Activated CD4-positive, CD25-positive, alpha-beta regulatory T cell treated with anti-CD3 and anti-CD28 coated beads, Interleukin-2, amount 50 U/mL, for 72 hours (primary cell): ENCODE measurements at places on chromosomes 1 and 21.

GRCh38 chr1:57079454-57080157 lies 113.8 kb upstream of the C8B start:
- no peak for DNase-seq

- DNase-seq, result no peak
These were observed 35.7 kb upstream of the DOCK7 start for GRCh38 chr1:62723883-62724282.

- no peak for DNase-seq
These were observed 7.2 kb upstream of the RNU1-1 start for GRCh38 chr1:16521288-16521583.

DNA sequence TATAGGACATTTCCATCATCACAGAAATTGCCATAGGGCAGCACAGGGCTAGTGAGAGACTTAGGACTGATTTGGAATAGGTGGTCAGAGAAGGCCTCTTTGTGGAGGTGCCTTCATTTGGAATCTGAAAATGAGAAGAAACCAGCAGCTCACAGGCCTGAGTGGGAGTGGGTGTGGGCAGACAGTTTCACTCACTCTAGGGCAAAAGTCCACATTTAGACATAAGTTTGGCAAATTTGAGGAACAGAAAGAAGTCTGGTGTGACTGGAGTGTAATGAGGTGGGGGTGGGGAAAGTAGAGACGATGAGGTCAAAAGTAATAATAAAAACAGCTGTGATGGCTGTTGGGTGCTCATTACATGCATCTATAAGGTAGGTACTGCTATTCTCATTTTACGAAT lies 22.4 kb upstream of the BCAR3 start:
- no peak for DNase-seq

DNA sequence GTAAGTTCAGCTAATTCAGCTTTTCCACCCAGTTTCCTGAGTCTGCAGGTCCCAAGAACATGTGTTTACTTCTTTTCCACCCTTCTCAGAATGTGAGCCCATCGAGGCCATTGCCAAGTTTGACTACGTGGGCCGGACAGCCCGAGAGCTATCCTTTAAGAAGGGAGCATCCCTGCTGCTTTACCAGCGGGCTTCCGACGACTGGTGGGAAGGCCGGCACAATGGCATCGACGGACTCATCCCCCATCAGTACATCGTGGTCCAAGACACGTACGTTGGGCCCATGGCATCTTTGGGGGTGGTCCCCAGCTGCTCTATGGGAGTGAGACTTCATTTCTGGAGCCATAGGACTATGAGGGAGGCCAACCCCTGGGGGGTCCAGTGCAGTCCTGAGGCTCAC lies 17.2 kb upstream of the IKBKE start:
- no peak for DNase-seq

GRCh38 chr21:18104802-18105201 lies 139.8 kb upstream of the CHODL start:
- DNase-seq, result no peak
